ENCODE measurements at places on chromosomes 5 and 9.

DNA sequence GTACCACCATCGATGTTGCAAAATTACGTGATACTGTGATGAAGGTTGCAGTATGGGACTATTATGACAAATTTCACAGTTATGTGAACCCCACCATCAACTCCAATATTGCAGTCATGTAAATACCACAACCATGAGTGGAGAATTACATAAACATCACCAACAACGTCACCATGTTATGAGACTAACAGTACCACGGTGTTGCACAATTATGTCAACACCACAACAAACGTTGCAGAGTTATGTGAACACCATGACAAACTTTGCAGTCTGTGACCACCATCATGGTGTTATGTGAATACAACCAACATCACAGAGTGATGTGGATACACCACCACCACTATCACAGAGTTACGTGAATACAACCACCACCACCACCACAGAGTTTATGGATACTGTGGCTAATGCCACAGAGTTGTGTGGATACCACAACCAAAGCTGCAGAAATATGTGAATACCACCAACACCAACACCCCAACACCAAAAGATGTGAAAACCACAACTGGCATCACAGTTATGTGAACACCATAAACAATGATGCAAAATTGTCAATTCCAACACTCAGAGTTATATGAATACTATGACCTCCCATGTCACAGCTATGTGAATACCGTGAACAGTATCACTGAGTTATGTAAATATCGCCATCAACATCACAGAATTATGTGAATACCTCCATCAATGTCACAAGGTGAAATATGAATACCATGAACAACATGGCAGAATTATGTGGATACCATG lies 62.4 kb downstream of the SHC3 start:
- no peak for DNase-seq

GRCh38 chr5:133111299-133111698 lies 59.5 kb downstream of the HSPA4 start:
- DNase-seq, result peak; percentile 56

- DNase-seq, result no peak
These were observed 172.7 kb downstream of the ROR2 start for GRCh38 chr9:91777292-91777830.

GRCh38 chr5:112492291-112492690 lies 73.2 kb upstream of the EPB41L4A start:
- no peak for DNase-seq

- DNase-seq, result no peak
These were observed 110.6 kb upstream of the FER start for GRCh38 chr5:108637134-108637533.

DNA sequence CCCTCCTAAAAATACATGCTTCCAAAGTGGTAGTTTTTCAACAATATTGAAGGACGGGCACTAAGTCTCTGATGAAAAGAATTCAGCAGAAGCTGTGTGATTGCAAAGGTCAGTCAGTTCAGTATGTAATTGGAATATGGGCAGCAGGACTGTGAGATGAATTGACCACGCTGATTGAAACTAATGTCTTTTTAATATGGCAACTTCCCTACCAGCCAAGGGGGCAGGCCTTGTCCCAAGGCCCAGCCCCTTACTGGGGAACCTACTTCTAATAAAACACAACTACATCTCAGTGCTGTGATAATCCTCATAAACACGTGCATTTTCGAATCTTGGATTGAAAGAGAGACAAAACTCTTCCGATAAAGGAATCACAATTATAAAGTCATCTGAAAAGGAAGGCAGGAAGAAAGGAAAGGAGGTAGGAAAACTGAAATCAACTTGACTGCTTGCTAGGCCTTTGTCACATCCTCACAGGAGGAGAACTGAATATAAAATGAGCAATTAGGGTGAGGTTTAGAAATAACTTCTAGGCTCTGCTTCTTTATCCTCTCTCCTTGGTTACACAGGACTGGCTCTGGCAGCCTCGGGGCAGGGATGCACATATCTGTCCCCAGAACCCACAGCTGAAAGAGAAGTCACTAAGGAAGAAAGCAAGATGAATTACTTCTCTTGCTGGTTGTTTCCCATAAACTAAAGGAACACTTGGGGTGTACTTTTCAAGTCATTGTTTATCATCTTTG lies 281.9 kb downstream of the GLIS3 start:
- no peak for DNase-seq

GRCh38 chr9:127428348-127428747 lies 4.2 kb downstream of the ZNF79 start:
- no peak for DNase-seq

DNA sequence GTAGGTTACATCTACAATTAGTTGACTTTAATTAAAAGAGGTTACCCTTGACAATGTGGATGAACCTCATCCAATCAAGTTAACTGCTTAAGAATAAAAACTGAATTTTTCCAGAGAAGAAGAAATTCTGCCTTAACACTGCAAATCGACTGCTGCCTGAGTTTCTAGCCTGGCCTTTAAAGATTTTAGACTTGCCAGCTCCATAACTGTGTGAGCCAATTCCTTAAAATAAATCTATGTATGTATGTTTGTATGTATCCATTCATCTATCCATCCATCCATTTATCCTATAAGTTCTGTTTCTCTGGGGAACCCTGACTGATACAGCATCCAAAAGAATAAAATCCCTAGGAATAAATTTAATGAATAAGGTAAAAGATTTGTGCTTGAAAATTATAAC lies 136.1 kb downstream of the TMEM38B start:
- no peak for DNase-seq

DNA sequence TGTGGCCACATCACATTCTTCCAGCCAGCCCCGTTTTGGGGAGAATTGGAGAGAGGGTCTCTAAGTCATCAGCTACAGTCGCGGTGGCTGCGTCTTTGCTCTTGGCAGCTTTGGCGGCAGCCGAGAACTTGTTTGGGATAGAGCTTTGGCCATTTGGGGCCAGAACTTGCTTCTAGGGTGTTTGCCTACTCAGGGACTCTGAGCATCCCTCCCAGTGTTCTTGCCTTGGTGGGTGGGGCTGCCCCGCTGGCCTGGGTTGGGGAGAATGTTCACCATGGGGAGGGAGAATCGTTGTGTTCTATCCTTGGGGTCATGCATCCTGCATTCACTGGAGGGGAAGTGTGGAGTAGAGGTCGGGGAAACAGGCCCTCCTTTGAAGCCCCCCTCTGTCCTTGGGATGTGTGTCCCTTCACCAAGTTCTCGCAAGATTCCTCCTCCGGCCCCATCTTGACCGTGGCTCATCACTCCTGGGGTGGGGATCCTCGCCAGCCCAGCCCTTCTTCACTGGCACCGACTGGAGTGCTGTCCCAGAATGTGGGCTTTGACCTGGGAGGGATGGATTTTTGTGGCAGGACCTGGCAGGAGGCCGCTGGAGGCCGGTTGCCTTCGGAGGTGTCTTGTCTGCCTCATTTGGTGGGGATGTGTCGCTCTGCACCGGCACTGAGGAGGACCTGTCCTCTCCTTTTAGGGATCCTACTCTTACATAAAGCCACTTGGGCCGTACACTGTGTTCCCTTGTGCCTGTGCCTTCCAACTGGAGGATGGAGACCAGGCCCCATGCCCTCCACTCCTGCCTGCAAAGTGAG lies 3.5 kb downstream of the PHF2 start:
- no peak for DNase-seq

- no peak for DNase-seq
These were observed 279.7 kb downstream of the EBF1 start for GRCh38 chr5:158819840-158820620.

DNA sequence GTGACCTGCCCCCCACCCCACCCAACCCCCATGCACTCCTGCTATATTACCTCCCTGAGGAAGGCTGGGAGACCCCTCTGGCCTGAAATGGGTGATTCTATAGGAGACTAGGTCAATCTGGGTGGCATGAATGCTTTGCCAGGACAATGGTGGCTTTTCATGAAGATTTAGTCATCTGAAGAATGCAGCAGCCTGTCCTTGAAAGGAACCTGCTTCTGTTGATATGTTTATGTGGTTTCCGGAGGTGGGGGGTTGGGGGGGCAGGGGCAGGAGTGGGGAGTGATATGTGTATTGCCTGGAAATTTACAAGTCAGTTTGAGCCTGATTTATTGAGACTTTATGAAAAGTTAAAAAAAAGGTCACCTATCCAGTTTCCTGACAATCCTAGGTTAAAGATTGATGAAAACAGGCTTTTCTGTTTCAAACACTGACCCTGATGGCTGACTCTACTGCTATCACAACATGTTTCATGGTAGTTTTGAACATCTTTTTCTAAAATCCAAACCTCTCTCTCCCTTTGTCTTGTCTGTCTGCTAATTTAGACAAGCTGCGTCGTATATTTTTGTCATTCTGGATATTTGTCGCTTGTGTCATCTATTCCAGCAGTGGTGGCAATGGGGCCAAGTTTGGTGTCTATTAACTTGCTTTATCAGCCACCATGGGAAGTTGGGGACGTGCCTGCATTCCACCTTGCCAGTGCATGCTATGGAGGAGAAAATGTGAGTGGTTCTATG lies 153.7 kb upstream of the EGFLAM start:
- DNase-seq, result no peak

DNA sequence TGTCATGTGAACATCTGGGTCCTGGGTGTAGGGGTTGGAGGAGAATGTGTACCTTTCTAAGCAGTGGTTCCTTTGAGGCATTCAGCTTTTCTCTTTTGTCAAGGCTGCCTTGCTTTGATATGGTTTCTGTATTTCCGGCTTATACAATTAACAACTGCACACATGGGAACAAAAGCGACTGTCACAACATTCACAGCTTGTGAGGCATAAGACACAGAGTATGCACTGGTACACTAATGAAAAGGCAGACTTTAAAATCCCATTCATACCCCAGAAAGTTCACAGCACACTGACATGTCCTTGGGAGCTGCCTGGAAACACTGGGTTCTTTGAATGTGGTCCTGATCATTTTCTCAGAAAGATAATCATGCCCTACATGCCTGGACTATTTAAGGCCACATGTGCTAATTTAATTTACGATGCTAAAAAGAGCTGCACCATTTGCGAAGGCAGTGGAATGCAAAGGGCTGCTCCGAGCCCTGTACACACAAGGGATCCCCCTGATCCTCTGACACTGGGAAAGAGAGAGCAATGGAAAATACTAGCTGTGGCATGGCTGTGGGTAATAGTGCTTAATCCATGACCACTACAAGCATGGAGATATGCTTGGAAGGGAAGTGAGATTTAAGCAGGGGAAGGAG lies 131.8 kb downstream of the EFNA5 start:
- no peak for DNase-seq

- DNase-seq, result no peak
These were observed 8.1 kb downstream of the TNFAIP8 start for GRCh38 chr5:119363936-119364335.

DNA sequence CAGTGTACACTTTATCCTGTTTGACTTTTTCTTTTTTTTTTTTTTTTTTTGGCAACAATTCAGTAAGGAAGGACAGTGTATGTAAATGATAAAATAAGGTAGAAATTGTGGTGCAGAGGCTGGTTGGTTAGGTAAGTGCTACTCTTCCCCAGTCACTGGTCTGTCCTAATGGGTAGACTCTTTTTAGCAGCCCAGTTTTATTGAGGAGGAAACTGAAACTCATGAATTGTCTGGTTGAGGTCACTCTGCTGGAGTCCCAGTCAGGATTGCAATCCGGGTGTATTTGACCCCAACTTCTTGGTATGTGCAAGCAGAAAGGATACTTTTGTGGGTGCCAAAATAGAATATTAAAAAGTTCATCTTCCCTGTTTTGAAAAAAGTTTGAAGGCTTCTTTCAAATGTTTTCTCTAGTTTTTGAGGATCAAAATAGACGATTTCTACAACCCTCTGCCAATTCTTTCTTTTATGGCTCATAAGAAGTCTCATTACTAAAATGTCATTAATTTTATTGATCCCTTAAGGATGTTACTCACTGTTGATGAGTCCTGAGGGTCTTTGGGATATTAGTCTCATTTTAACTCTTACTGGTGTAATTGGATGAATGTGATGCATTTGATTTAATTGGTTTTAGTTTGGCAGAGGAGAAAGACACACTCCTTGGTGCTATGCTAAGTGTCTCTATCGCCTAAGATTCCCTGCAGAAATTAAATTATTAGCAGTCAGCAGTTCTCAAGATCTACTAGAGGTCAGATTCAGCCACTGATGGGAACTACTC lies 171.9 kb downstream of the KDM4C start:
- no peak for DNase-seq

- DNase-seq, result no peak
These were observed 98.3 kb upstream of the PRRC1 start for GRCh38 chr5:127418974-127419682.

GRCh38 chr9:124054582-124055227 lies 43.1 kb downstream of the LHX2 start:
- DNase-seq, result no peak

DNA sequence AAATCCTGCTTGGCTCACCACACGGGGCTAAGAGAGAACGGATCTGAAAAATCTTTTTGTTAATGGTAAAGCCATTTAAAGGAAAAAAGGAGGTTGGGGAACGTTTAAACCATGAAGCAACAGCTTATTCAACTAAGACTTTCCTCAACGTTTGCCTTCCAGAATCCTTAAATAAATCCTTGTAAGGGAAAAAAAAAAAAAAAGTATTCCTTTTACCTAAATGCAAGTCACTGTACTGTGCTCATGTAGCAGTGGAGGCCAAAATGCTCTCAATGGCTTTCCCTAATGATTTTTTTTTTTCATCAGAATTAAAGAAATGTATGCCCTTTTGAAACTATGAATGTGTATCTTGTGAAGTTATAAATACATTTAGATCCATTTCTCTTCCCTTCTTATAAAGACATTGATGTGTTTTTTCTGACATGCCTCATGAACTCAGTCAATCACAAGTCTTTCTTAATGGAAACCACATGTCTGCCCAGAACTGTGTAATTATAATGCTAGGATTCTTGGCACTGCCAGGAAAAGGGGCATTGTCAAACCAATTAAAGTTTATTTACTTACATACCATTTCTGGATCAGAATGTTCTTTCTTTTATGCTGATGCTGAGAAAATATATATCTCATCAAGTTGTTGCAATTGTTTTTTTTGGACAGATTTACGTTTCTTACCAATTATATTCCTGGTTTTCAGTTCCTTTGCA lies 107.5 kb downstream of the EBF1 start:
- no peak for DNase-seq

DNA sequence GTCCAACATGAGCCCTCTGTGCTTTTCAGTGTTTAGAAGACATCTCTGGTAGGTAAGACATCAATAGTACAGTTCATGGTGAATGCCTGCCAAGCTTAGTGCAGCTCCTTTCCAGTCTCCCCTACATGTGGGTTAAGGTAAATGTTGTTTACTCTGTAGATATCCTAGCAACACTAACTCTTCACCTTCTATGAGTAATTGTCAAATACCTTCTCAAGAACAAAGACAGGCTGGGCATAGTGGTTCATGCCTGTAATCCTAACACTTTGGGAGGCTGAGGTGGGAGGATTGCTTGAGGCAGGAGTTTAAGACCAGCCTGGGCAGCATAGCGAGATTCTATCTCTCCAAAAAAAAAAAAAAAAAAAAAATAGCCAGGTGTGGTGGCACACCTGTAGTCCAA lies 18.7 kb upstream of the RASGRF2 start:
- DNase-seq, result no peak
